Glutamatergic neuron (in vitro differentiated cells): ENCODE measurements at places on chromosomes 7 and 10.

DNA sequence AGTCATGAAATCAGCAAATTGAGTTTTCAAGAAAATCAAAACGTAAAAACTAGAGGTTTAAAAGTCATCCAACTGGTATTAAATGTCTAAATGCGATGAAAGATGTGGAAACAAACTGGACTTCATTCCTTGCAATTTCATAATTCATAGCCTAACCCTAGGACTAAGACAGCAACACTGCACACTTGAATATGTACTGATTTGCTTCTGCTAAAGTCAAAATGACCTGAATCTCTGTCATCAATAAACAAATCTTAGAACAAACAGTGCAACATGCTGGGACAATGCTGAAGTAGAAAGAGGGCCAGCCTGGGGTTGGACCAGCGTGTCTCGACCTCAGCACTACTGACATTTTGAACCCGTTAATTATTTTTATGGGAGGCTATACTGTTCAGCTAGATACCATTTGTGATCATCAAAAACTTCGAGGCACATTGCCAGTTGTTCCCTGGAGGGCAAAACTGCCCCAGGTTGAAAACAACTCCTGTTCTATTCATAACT is 47.1 kb downstream of the MYOF start:
- DNase-seq: no peak

DNA sequence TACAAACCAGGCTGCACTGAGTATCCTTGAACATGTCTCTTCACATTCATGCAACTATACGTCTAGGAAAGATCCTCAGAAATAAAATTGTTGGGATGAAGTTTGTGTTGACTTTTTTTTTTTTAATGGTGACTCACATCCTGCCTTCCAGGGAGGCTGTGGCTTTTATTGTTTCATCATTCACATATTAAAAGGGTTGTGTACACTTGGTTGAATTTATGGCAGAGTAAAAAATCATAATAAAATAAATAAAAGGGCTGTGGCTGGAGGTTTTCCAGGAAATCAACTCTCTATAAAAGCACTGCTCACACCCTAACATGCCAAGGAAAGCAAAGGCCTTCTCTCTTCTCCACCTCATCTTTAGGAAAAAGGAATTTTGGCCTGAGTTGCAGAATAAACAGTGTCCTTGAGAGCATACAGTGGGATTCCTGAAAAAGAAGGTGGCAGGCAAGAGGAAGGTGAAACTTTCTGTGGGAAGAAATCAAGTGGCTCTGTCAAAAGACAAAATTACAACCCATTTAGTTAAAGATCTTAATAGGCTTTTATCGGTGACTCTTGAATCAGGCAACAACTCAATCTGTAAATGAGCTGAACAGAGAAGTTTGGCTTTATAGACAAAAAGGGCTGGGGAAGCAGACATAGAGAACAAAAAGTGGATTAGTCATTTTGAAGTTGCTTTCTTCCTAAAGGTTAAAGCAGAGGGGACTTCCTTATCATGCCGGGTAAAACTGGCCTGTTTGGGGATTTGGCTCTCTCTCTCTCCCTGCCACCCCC is 41.6 kb upstream of the FHIP2A start:
- DNase-seq: no peak

- DNase-seq: no peak
Observed at GRCh38 chr7:111240371-111240770, 149.4 kb downstream of the LRRN3 start.

- no peak for DNase-seq
Observed at GRCh38 chr7:1081931-1082401, 5.9 kb upstream of the GPER1 start.

- DNase-seq: no peak
Observed at GRCh38 chr10:10730471-10731043, 287.1 kb upstream of the CELF2 start.

- no peak for DNase-seq
Observed at GRCh38 chr7:104818961-104819880, 194.8 kb upstream of the KMT2E start.

GRCh38 chr10:112872728-112873127 is 77.3 kb upstream of the TCF7L2 start:
- DNase-seq: no peak
